ENCODE measurements at places on chromosomes 13 and 19.

GRCh38 chr13:84380866-84381265, 498.6 kb upstream of the SLITRK1 start:
- DNase-seq, result no peak

- peak; percentile 60 for DNase-seq
Measured at GRCh38 chr19:15332311-15332996, at the start of gene BRD4. Gene BRD4 (minus strand): TSS chr19:15332539. CDS start chr19:15273099, 59,440 bp downstream.

- DNase-seq, result no peak
Measured at GRCh38 chr19:566403-566802, 6.0 kb upstream of the BSG start.

GRCh38 chr13:26693749-26694463, 66.7 kb downstream of the GPR12 start:
- no peak for DNase-seq

DNA sequence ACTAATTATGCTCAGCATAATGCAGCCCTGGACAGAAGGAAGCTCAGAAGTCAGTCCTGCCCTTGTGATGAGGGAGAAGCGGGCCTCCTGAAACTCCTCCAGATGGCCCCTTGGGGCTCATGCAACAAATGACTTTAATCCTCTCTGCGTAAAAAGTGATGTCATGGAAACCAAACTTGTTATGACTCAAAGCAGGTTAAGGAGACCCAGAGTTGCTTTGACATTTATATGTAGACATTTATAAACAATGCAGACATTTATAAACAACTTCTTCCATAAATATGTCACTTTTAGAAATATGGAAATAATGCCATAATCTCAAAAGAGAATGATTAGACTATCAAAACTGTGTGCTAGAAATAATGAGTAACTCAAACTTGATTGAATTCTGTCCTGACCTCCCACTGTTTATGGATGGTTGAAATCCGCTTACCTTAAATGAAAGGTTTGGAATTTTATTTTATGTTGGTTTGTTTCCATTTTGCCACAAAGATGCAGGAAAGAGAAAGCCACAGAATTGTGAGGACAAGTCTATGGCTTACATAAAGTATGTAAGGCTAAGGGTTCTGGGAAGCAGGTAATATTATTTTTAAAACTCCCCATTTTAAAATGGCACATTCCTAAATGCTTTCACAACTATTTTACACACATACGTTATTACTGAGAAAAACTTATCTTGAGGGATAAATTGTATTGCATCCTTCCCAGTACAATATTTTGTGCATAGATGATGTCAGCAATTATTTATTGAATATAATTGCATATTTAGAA, 73.7 kb downstream of the CYSLTR2 start:
- DNase-seq, result no peak

DNA sequence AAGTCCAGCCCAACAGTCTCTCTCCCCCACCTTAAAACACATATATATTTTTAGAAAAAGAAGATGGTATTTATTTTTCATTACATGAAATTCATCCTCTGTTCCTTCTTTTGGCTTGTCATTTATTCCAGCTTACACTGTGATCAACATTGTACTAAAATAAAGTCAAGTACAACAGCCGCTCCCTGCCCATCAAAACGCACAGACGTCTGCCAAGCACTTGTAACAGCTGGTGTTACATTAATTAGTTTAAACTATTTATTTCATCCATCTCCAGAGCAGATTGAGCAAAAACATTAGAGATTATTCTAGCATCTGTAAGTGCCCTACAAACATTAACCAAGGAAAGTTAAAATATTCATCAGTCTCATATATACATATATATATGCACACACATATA, 350.5 kb downstream of the DACH1 start:
- DNase-seq, result no peak

GRCh38 chr19:3673506-3674439, 26.5 kb downstream of the PIP5K1C start:
- no peak for DNase-seq

- no peak for DNase-seq
Measured at GRCh38 chr19:57887195-57887941, 1.5 kb downstream of the ZNF814 start.

GRCh38 chr19:1407528-1408299, at the start of gene DAZAP1:
Gene DAZAP1 (plus strand): TSS chr19:1407586. CDS start chr19:1407774, 188 bp downstream.
- DNase-seq, result no peak

- no peak for DNase-seq
Measured at GRCh38 chr19:33392341-33393285, 19.1 kb downstream of the CEBPG start.

- DNase-seq, result no peak
Measured at GRCh38 chr13:87524775-87525174, 146.4 kb upstream of the SLITRK5 start.

- DNase-seq, result no peak
Measured at GRCh38 chr13:111177081-111177711, 62.1 kb downstream of the ARHGEF7 start.

DNA sequence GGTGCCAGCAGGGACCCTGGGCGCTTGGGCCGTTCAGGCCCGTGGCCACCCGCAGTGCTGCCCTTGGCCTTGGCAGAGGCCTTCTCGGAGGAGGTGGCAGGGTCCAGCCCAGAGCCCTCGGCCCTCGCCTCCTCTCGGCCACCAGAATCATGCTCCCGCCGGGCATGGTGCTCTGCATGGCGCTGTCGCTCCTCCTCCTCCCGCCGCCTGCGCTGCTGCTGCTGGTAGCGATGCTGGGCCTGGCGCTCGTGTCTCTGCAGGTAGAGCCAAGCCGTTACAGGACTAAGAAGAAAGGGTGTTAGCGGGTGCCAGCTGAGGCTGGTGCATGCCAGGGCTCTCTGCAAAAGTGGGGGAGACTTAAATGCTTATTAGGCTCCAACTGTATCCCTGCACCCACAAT, 9.5 kb downstream of the ANO8 start:
- DNase-seq, result no peak

DNA sequence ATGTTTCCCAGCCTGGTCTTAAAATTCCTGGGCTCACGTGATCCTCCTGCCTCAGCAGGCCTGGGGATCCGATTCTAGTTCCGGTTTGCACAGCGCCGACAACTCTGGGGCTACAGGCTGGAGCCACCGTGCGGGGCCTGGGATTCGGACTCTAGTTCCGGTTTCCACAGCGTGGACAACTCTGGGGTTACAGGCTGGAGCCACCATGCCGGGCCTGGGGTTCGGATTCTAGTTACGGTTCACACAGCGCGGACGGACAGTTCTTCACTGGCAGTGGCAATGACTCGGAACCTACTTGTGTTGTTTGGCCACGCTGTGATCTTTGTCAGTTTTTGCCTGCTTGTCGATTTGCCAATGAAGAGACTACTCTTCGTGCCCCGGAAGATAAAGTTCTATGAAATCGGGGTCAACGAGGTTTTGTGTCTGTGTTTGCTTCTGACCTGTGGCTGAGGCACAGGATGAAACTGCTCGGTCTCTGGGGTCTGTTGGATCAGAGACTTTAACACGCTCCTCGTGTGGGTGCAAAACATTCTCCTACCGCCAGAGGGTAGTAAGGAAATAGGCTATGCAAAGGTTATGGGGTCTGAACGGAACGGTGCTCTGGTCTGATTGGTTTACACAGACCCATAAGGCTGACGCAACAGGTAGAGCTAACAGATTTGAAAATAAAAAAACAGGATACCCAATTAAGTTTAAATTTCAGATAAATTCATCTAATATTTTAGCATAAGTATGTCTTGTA, 12.1 kb upstream of the ZSCAN1 start:
- no peak for DNase-seq

GRCh38 chr13:91661692-91662490, 263.5 kb downstream of the GPC5 start:
- DNase-seq, result no peak

GRCh38 chr13:114120591-114121011, 11.8 kb downstream of the RASA3 start:
- no peak for DNase-seq

GRCh38 chr19:43444531-43445287, 20.7 kb downstream of the LYPD3 start:
- no peak for DNase-seq

DNA sequence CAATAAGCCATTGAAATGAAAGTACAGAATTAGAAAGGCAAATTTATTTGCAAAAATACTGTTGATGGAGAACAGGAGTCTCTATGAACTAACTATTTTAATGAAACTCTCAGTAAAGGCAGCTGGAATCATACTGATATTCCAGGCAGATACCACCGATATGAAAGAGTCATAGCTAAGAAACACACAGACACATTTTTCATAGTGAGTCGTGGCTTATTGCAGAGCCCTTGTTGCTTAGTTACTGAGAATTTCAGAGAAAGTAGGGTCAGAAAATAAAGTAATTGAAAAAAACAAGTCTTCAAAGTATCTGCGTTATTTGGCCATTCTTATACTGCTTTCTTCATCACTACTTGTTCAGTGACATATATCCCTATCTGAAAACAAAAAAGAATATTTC, 1890.9 kb downstream of the PCDH9 start:
- DNase-seq, result no peak

- no peak for DNase-seq
Measured at GRCh38 chr13:75258159-75258782, 223.7 kb downstream of the TBC1D4 start.

DNA sequence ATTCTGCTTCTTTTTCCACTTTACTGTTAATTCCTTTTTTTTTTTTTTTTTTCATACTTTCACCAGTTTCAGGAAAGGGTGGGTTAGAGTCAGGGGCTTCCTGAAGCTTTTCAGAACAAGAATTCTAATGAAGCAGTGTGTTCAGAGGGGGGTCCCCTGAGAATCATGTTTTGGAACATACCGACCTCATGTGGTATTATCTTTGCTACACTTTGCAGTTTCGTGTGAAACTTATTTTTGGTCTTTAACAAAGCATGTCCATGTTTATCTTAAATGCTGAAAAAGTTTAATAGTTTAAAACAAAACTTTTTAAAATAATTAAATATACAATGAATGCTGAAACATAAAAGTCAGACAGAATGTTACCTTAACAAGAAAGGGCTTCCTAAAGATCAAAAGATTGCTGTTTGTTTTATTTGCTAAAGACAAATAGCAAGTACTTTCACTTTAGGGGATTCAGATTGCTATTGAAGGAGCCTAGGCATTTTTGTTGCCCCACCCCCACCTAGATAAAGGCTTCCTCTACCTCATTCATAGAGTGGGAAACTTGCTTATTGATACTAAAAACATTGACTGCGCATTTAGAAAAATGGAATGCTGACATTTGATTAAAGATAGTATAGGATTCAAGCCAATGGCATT, 21.1 kb upstream of the POMP start:
- no peak for DNase-seq

DNA sequence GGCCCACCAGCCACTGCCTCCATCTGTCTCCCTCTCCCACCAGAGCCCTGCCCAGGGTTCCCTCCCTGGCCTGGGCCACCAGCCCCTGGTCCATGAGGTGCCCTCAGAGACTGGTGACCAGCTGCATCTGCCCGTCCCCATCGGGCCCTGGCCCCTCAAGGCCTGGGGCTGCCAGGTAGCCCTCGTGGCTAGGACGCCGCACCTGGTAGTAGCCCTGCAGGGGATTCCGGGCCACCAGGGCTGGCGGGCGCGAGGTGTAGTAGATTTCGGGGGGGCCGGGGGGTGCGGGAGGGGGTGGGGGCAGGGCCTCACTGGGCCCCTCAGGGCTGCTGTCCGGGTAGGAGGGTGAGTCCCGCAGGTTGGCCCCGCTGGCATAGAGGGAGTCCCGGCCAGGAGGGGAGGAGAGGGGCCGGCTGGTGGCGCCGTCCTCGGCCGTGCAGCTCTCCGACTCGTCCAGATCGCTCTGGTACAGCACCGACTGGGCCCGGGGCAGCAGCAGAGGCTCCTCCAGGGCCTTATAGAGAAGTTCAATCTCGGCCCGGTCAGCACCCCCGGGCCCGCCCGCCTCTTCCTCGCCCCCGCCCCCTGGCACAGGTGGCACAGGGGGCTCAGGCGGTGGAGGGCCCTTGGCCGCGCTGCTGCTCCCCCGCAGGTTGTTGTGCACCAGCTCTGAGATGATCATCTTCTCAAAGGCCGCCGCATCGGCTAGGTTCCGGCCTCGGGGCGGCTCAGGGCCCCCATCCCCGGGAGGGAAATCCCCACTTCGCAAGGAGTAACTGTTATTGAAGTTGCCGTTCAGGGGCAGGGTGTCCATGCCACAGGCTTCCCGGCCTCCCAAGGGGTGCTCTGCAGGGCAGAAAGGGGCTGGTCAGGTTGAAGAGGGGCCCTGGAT, 14.6 kb upstream of the ASF1B start:
- no peak for DNase-seq

DNA sequence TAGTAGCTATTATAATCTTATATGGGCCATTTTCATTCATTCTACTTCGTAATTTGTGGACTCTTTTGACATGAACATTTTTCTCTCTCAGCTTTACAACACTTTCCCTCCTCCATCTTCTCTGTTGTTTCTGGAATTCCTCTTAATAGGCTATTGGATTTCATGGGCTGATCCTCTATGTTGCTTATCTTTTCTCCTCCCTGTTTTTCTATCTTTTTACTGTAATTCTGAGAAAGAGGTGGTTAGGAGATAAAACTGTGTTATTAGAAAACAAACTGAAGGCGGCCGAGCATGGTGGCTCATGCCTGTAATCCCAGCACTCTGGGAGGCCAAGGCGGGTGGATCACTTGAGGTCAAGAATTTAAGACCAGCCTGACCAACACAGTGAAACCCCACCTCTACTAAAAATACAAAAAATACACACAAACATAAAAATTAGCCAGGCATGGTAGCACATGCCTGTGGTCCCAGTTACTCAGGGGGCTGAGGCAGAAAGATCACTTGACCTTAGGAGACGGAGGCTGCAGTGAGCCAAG, 188.1 kb downstream of the UGGT2 start:
- DNase-seq, result no peak

GRCh38 chr19:32457571-32458158, 52.1 kb downstream of the DPY19L3 start:
- DNase-seq, result no peak

DNA sequence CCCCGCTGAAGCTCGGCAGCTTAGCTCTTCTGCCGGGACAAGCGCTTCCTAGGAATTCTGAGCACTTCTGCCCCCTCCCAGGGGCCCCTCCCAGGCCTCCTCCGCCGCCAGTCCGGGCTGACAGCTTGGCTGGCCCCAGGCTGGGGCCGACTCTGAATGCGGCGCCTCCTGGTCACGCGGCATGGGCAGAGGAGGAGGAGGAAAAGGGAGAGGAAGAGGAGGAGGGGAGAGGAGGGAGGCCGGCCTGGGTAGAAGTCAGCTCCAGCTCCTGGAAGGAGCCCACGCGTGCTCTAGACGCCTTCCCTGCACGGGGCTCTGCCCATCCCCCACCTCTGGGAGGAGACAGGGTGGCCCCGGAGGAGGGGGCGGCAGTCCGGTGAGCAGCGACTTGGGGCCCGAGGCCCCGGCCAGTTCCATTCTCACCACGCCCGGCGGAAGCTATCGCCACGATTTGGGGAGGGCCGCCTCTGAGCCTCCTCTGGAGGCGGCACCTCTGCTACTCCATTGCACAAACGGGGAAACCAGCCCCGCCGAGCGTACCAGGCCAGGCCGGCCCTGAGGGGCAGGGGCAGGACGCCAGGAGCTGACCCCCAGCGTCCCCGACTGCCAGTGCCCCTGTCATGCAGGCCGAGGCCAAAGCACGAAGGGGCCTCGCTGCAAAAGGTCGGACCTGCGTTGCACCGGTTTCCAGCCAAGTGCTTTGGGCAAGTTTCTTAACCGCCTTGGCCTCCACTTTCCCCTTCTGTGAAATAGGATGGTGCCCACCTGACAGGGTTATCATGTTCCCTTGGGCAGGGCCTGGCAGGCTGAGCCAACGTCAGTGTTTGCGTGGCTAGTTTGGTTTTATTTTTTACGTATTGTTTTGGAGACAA, 31.6 kb downstream of the CCNE1 start:
- no peak for DNase-seq

- DNase-seq, result no peak
Measured at GRCh38 chr19:5696196-5697021, 6.3 kb downstream of the RPL36 start.

- no peak for DNase-seq
Measured at GRCh38 chr13:47679401-47679800, 321.7 kb downstream of the SUCLA2 start.

- DNase-seq, result no peak
Measured at GRCh38 chr19:33376941-33377557, 3.5 kb downstream of the CEBPG start.
